Naive B cell (primary cell): ENCODE measurements at places on chromosomes 16 and 17. TPM values are rescaled to one million over a fixed set of nuclear protein-coding genes. Genes with fewer than 3 reads are reported as not detected.

CDK10 gene
- 19.5 TPM for polyA plus RNA-seq

PAM16 gene
- polyA plus RNA-seq, result 33.1 TPM

ADORA2B gene
- polyA plus RNA-seq, result 1.0 TPM

ELOB gene
- polyA plus RNA-seq, result 241 TPM

MVP gene
- 44.9 TPM for polyA plus RNA-seq

HSPB9 gene
- not detected for polyA plus RNA-seq

DNA sequence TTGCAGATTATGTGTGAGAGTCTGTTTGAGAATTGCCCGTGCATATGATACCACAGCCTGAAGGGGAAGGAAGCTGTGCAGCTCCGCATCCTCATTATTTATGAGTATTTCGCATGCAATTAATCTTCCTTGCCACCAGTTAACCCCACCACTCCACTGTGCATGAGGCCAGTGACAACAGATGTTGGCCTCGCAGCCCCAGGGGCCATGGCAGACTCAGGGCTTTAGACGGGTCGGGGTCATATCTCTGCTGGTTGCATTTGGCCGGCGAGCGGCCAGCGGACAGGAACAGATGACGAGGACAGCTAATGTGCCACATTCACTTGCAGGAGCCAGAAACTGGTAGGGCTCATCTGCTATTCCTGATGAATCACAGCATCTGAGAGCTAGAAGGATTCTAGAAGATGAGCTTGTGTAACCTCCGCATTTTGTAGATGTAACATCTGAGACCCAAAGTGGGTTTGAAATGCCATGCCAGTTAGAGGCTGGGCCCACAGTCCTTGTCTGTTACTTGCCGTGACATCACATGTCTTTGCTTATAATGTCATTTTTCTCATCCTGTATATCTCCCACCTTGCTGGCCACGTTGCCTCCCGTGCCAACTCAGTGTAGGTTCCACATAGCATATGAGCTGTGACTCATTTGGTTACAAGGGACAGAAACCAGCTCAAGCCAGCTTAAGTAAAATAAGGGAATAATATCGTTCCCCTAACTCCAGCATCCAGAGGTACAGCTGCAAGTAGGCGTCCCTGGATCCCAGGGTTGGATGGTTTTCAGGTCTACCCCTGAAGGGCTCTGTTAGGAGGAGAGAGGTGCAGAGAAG is 137.2 kb downstream of the SNX29 start:
- peak overlapping the region; percentile 37 for H3K27ac ChIP-seq
- H3K4me1 ChIP-seq, result peaks cover 34% of the 10 kb centered on the region
- H3K27me3 ChIP-seq, result no peaks in the 10 kb centered on the region
- H3K4me3 ChIP-seq, result no peak overlapping the region
- DNase-seq, result no peak

DNA sequence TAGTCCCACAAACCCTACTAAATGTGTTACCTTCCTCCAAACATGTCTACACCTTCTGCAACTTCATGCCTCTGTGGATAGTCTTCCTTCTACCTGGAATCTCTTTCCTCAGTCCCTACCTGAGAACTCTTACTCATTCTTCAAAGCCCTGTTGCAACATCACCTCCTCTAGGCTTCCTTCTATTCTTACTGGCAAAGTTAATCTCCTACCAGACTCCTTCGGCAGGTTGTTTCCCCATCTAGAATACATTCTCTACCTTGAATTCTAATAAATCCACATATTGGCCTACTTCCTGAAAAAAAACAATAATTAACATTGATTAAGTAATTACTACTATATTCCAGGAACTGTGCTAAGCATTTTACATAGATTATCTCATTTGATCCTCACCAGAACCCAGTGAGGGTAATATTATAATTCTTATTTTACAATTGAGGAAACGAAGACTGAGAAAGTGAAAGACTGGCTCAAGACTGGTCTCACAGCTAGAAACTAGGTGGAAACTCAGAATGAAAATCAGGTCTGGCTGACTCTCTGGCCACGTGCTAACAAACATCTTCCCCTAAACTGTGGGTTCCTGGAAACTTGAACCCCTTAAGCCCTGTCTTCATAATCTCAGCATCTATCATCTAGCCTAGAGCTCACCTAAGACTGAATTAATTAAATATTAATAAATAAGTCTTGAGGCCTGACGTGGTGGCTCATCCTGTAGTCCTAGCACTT is 4.6 kb upstream of the STAT3 start:
- no peaks in the 10 kb centered on the region for H3K36me3 ChIP-seq
- H3K4me3 ChIP-seq, result no peak overlapping the region
- no peak for DNase-seq
- no peaks in the 10 kb centered on the region for H3K27me3 ChIP-seq
- H3K4me1 ChIP-seq, result peaks cover 13% of the 10 kb centered on the region
- H3K27ac ChIP-seq, result no peak overlapping the region

GRCh38 chr17:63039899-63040602 is 74.0 kb downstream of the TANC2 start:
- H3K4me3 ChIP-seq, result no peak overlapping the region
- H3K27me3 ChIP-seq, result no peaks in the 10 kb centered on the region
- H3K4me1 ChIP-seq, result peaks cover 13% of the 10 kb centered on the region
- no peak for DNase-seq

DNA sequence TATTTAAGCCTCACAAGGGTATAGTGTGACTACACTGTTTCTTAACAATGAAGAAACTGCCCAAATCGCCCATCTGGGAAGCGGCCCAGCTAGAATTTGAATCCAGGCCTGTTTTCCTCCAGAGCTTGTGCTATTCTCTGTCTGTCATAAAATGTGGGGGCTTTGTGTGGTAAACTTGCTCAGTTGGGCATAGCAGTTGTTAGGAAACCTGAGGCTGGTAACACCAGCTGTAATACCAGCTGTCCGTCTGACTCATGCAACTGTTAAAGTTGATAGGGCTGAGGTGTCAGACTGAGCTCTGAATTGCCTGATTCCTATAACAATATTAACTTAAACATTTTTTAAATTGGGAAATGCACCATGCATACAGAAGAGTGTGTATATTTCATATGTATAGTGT is 9.3 kb downstream of the NOD2 start:
- H3K27me3 ChIP-seq, result no peaks in the 10 kb centered on the region
- DNase-seq, result no peak
- no peak overlapping the region for H3K4me3 ChIP-seq
- H3K27ac ChIP-seq, result no peak overlapping the region
- H3K36me3 ChIP-seq, result peaks cover 14% of the 10 kb centered on the region

DNA sequence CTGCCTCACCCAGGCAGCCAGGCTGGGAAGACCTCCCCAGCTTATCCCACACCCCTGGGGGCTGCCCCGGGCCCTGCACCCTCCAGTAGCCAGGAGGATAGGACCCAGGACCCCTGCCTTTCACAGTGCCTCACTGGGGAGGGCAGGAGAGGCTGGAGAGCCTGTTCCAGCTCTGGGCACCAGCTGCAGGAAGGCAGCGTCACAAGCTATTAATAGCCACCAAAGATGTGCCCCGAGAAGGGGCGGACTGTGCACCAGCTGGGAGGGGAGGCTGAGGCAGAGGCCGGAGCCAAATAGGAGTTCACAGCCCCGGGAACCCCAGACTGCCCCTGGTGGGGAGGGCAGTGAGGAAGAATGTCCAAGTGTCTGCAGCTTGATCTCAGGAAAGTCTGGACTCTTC is 8.8 kb downstream of the SBK1 start:
- H3K4me3 ChIP-seq, result no peak overlapping the region
- no peaks in the 10 kb centered on the region for H3K27me3 ChIP-seq
- no peak for DNase-seq
- H3K27ac ChIP-seq, result no peak overlapping the region
- peaks cover 2% of the 10 kb centered on the region for H3K4me1 ChIP-seq

DNA sequence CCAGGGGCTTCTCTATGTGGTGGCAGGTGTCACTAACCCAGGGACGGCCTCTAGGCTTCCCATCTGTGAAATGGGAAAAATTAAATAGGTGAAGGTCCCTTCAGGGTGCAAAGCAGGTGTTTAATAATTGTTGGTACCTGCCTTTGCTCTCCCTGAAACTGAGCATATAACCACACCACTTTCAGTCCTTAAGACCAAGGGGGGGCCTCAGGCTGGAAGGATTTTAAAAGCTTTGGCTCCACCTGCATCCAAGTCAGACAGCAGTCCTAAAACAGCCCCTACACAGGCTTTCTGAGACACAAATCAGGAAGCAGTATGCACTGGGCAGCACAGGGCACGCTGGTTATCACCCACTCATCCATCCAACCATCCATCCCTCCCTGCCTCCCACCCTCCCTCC is 55.0 kb downstream of the TK2 start:
- H3K27me3 ChIP-seq, result peaks cover 8% of the 10 kb centered on the region
- no peaks in the 10 kb centered on the region for H3K36me3 ChIP-seq

DNA sequence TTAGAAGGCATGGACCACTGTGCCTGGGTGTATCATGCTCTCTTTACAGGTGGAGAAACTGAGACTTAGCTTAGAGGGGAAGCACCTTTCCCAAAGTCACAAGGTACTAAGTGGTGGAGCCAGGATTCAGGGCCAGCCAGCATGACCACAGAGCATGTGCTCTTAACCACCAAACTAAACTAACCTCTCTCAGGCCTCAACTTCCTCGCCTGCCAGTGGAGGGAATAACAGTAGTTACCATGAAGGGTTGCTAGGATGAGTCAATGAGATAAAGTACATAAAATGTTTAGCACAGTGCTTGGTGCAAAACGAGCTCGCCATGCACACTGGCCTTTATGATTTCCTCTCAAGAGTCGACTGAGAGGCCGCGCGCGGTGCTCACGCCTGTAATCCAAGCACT is 6.4 kb upstream of the MYO1C start:
- no peak overlapping the region for H3K4me3 ChIP-seq
- no peaks in the 10 kb centered on the region for H3K27me3 ChIP-seq

DNA sequence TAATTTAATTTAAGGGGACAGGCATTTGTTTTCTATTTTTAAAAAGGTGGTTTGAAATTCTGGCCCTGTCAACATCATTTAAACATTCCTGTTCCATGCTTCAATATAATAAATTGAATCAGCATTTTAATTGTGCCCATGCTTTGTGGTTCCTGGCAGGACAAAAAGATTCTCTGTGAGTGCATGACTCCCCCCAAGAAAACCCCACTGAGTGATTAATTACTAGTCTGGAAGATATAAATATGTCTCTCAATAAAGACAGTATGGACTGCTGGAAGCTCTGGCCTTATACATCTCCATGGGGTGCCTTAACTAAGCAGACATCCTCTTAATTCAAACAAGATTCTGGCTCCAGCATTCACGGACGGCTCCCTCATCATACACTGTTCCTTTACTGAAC is 95.0 kb upstream of the PSMD7 start:
- no peak overlapping the region for H3K4me3 ChIP-seq
- no peaks in the 10 kb centered on the region for H3K36me3 ChIP-seq
- no peaks in the 10 kb centered on the region for H3K4me1 ChIP-seq
- no peak for DNase-seq
- no peak overlapping the region for H3K27ac ChIP-seq
- peaks cover 7% of the 10 kb centered on the region for H3K27me3 ChIP-seq

GRCh38 chr17:63439687-63440086 is 6.4 kb downstream of the CYB561 start:
- peaks cover 4% of the 10 kb centered on the region for H3K27me3 ChIP-seq
- H3K36me3 ChIP-seq, result no peaks in the 10 kb centered on the region
- H3K4me3 ChIP-seq, result peak overlapping the region; percentile 16
- peak overlapping the region; percentile 87 for H3K27ac ChIP-seq

GRCh38 chr16:11553371-11553770 is 33.3 kb downstream of the LITAF start:
- H3K4me1 ChIP-seq, result peaks cover 5% of the 10 kb centered on the region
- H3K27me3 ChIP-seq, result no peaks in the 10 kb centered on the region
- no peak overlapping the region for H3K27ac ChIP-seq
- no peak for DNase-seq

- H3K4me3 ChIP-seq, result no peak overlapping the region
- H3K27me3 ChIP-seq, result peaks cover 17% of the 10 kb centered on the region
- H3K27ac ChIP-seq, result no peak overlapping the region
- H3K4me1 ChIP-seq, result no peaks in the 10 kb centered on the region
- no peaks in the 10 kb centered on the region for H3K36me3 ChIP-seq
- no peak for DNase-seq
Observed at GRCh38 chr17:19391432-19391831, 4.4 kb upstream of the MFAP4 start.

DNA sequence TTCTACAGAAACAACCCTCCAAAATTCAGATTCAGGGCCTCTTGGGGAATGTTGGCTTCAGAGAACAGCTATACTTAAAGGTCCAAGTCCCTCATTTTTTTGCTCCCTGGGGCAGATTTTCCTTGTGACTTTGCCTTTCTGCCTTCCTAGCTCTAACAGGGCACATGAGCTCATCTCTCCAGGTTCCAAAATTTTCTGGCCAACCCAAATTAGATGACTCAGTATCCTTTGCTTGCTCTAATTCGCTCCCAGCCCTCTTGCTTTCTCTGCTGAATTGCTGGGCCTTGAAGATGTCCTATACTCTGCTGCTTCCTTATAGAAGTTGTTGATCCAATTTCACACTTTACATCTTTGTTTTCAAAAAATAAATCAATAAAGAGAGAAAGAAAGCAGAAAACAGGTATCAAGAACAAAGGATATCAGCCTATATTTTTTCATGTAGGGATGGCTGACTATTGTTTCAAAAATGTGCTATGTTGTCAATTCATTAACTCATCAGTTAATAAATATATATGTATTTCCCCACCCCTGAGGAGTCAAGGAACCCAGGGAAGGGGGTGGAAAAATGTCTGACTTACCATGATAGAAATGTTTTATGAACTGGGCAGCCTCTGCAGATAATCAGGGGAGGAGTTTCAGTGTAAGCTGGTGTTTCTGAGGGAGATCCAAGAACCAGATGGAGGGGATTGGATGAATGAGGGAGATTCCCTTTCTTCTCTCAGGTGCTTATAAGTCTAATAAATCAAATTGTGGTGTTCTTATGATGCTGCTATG is 1.0 kb upstream of the KRTAP4-2 start:
- no peak for DNase-seq
- H3K36me3 ChIP-seq, result no peaks in the 10 kb centered on the region
- peak overlapping the region; percentile 82 for H3K27ac ChIP-seq
- H3K27me3 ChIP-seq, result no peaks in the 10 kb centered on the region

DNA sequence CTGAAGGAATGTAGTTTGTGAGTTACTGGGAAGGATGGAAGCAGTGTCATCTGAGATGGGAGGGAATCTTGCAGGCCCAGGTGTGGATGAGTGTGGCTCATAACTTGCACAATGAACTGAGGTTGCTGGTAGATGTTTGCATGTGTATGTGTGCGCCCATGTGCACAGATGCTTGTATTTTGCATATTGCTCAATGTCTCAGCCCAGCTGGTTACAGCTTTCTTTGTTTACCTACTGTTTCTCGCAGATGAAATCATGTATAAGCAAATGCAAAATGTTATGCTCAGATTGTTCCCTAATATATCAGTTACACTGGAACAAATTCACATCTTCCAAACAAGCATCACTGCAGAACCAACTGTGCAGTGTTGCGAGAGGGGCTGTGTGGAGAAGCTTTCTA is 452.2 kb upstream of the EEF2KMT start:
- H3K4me3 ChIP-seq, result no peak overlapping the region
- H3K36me3 ChIP-seq, result no peaks in the 10 kb centered on the region
- no peaks in the 10 kb centered on the region for H3K4me1 ChIP-seq
- no peak overlapping the region for H3K27ac ChIP-seq

GRCh38 chr16:90083139-90083538 is 6.0 kb upstream of the PRDM7 start:
- no peak for DNase-seq
- H3K4me3 ChIP-seq, result peak overlapping the region; percentile 98
- H3K27me3 ChIP-seq, result peaks cover 8% of the 10 kb centered on the region
- peaks cover 12% of the 10 kb centered on the region for H3K4me1 ChIP-seq
- no peak overlapping the region for H3K27ac ChIP-seq

- H3K27ac ChIP-seq, result no peak overlapping the region
- peak; percentile 14 for DNase-seq
- H3K27me3 ChIP-seq, result peaks cover 84% of the 10 kb centered on the region
- H3K4me1 ChIP-seq, result peaks cover 30% of the 10 kb centered on the region
Observed at GRCh38 chr17:48995974-48996721, 1.0 kb upstream of the IGF2BP1 start.

GRCh38 chr17:5055543-5055942 is 20.3 kb upstream of the SLC52A1 start:
- H3K36me3 ChIP-seq, result no peaks in the 10 kb centered on the region
- no peak overlapping the region for H3K27ac ChIP-seq
- H3K4me3 ChIP-seq, result no peak overlapping the region
- DNase-seq, result no peak
- peaks cover 21% of the 10 kb centered on the region for H3K4me1 ChIP-seq
- peaks cover 13% of the 10 kb centered on the region for H3K27me3 ChIP-seq
